BJ (cell line): ENCODE measurements at places on chromosomes 2 and 18.
A peak's percentile ranks its signal among the peaks of the same experiment; 100 is the strongest.

DNA sequence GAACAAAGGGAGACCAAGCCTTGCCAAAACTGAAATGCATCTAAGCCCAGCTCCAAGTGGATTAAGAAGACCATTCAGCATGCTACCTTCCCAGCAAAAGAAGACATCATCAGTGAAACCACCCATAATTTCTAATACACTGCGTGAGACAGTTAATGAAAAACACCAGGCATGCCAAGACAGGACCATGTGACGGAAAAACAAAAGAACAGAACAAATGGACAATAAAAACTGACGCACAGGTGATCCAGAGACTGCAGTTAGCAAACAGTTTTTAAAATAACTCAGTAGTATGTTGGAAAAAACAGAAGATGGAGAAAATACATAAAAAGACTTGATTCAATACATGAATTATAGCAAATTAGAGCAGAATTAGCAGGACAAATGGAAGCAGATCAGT is 15.3 kb downstream of the FAM168B start:
- no peak for DNase-seq

DNA sequence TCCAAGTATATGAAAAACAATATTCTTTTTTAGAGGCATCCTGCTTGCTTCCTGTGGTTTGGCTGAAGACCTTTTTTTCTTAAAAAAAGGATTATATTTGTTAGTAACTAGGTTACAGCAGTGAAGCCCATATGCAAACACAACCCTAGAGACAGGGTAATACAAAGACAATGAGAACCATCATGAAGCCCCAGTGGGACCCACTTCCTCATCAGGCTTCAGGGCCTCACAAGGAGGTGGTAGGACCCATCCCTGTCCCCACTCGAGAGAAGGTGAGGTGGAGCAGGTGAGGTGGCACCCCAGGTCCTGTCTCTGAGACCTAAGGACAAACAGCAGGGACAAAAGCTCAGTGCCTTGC is 80.3 kb downstream of the EDAR start:
- DNase-seq = no peak

DNA sequence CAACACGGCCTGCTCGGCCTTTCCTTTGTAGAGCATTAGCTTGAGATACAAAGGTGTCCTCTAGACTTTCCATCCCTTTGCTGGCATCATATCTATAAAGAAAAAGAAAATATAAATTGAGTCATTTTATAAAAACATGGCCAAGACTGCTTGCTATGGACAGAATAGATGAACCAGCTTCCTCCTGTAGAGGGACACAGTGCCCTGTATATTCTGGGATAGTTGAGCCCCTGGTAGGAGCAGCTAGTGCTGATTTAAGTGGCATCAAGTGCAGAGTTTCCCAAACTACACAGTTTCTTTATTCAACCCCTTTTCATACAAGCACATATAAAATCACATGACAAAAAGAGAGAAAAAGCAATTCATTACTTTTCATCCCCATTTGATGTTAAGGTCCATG is 47.9 kb downstream of the GEMIN6 start:
- DNase-seq = no peak

DNA sequence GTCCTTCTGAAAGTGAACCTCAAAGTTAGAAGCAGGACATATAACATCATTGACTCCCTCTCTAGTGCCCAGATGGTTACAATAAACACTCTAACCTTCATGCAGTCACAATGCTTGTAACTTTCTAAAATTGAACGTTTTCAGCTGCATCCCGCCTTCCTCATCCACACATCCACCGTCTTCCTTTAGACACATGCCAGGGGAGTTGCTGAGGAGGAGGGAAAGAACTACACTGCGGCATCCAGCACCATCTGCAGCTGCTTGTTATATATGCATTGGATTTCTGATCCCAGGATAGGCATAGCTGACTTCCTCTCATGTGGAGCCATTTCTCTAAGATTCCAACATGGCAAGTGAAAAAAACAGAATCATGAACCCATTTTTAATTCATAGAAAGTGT is 96.8 kb downstream of the FBXO15 start:
- DNase-seq = no peak

- DNase-seq = no peak
Measured at GRCh38 chr18:77223221-77223639, 26.4 kb upstream of the GALR1 start.

DNA sequence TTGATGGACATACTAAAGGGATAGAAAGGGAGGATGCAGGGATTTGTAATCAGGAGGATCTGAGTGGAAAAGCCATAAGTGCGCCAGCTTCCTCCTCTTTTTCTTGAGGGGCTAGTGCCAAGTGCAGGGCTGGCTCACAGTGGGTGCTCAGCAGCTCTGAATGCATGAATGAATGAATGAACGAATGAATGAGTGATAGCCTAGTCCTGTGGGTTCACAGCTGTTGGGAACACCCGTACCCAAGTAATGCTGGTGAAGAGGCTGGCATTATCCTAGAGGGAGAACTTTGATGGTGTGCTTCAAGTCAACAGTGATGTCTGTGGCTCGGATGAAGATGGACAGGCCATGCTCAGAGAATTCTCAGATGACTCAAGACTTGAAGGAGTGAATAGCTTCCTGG is 108.8 kb downstream of the KCTD1 start:
- no peak for DNase-seq

DNA sequence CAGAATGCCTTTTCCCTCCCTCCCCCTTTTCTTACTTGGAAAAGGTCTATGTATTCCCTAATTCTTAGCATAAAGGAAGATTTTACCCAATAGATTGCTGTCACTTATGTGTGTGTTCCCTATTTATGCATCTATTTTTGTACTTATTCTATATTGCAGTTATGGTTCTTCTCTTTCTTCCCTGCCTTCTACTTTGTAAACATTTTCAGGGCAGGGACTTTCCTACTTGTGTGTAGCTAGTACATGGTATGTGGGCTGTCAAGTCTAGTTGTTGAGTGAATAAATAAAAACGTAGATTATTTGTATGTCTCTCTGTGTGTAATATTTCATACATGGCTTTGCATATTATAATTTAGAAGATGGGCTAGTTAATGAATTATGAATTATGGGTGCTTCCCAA is 45.3 kb downstream of the PSMD14 start:
- no peak for DNase-seq

GRCh38 chr2:57809230-57809629 is 237.4 kb upstream of the VRK2 start:
- no peak for DNase-seq

DNA sequence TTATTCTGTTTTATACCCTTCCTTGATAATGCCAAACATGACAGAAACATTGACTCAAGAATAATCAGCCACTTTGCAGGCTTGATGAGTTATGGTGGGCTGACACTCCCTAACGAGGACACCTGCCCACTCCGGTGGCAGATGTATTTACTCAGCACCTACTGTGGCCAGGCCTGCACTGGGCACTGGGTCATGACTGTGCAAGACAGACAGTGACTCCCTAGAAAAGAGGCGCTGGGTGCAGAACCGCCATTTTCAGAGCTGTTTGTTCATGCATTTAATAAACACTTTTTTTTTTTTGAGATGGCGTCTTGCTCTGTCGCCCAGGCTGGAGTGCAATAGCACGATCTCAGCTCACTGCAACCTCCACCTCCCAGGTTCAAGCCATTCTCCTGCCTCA is 32.5 kb downstream of the SNED1 start:
- DNase-seq = no peak

DNA sequence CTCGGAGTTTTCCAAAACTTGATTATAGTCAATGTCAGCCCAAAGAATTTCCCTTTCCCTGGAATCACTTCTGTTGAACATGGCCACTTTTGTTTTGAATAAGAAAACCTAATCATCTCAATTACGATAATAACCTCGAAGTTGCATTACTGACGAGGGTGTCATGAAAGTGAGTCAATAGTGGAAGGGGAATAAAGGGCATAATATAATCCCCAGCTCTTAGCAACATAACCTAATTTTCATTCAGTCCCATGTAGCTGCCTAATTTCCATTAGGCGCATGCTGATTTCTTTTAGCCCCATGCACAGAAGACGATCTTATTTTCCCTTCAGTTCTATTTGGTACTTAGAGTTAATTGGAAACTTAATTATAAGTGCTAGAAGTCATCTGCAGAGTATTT is 51.1 kb upstream of the RAPH1 start:
- no peak for DNase-seq

DNA sequence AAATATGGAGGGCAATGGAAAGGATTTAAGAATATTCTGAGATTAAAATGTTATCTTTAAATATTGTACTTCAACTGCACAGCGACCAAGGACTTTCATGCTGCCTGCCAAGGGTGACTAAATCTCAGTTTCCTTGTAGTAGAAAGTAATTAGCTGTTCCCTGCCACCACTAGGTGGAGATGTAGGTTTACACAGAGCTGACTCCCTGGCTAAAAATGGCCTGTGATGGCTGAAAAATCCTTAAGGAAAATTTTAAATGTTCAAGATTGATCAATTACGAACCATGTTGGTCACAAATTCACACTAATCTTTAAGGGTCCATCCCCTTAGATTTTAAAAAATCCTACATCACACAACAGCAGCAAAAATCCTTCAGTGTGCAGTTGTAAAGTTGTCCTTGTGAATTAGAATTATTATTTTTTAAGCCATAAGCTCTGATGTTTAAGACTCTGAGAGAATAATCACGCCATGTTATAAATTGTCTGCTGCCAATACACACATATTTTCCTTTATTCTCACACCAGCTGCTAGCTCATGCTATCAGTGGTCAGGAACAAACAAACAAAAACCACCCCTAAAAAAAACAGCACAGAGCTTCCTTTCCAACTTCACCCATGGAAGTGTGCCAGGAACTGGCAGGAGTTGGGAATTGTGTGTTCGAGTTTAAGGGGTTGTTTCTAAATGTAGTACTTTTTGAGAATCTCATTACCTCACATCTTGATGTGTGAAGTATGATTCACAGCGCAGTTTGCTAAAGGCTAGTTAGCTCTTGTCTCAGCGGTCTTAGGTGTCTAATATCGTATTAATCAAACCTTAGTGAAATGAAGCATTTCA is 399.8 kb downstream of the TMEM182 start:
- no peak for DNase-seq

DNA sequence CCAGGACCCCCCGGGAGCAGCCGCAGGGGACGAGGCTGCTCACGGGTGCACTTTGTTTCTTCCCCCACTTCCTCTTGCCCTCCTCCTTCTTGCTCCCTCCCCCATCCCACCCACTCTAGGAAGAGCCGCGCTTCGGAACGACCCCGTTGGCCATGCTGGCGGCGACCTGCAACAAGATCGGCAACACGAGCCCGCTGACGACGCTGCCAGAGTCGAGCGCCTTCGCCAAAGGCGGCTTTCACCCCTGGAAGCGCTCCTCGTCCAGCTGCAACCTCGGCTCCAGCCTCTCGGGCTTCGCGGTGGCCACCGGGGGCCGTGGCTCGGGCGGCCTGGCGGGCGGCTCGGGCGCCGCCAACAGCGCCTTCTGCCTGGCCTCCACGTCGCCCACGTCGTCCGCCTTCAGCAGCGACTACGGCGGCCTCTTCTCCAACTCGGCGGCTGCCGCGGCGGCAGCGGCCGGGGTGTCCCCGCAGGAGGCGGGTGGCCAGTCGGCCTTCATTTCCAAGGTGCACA is 1.3 kb downstream of the SP9 start:
- DNase-seq = no peak

GRCh38 chr2:29223851-29224692 is 108.9 kb downstream of the CLIP4 start:
- no peak for DNase-seq

DNA sequence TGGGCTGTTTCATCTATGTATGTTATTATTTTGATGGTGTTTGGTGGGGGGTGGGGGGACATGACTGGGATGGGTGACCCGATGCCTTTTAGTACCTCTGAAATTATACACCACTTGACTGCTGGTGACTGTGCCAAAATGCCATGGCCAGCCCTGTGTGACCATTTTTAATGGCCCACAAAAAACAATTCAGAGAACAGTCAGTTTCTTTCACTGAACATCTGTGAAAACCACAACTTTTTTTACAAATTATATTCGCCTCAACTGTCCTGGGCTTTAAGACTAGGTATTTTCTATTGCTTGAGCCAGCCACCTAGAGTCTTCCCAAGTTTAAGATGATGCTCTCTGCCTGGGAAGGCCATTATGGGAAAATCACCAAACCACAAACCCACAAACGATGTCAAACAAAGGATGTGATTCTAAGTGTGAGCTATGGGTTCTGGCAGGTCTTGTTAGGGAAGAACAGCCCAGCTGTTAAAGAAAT is 33.9 kb downstream of the FN1 start:
- peak; percentile 88 for DNase-seq

DNA sequence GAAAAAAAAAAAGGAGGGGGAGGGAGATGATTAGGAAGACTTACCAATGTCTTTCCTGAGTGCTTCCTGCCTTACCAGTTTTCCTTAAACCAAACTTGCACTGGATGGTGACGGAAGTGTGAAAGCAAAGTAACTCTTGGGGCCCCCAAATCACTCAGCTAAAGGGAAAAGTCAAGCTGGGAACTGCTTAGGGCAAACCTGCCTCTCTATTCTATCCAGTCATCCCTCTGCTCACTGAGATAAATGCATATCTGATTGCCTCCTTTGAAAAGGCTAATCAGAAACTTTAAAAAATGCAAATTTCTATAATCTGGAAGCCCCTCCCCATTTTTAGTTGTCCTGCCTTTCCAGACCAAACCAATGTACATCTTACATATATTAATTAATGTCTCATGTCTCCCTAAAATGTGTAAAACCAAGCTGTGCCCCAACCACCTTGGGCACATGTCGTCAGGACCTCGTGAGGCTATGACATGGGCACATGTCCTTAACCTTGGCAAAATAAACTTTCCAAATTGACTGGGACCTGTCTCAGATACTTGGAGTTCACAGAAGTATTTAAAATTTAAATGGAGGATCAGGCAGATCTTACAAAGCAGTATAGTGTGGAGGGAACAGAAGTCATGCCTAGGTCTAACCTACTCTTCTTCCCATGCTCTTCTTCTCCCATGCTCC is 7.2 kb upstream of the CYBRD1 start:
- DNase-seq = no peak

DNA sequence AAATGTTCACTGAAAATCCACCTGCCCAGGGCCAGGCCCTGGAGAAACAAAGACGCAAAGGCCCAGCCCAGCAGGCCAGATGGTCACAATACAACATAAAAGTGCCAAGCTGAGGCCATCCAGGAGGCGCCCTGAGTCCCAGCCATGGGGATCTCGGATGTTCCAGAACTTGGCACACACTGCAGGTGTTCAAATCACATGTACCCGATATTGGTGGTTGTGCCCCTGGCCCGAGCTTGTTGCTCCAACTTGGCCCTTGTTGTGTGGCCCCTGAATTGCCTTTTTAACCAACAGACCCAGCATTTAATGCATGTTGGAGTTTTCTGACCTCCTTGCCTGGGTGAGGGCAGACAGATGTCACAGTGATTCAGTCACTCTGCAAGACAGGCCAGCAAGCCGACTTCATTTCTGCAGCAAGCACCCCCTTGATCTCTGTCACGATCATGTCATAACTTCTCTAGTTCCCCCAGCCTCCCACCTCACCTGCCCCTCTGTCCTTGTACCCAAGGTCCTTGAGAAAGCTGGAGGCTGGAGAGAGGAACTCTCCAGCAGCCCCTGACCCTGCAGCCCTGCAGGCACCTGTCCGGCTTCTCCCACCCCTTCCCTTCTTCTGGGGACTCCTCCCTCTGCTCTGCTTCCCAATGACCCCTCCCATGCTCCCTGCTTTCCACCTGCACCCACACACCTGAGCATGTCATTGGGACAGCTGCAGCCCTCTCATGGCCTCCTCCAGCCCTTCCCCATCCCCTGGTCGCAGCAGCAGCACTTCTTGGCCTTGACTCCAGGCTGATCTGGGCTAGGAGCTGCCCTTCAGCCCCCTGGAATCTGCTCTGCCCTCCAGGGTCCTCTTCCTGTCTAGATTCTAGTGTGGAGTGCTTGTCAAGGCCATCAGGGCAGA is 9.1 kb downstream of the NGEF start:
- no peak for DNase-seq

- DNase-seq = no peak
Measured at GRCh38 chr2:158718196-158718585, 76.9 kb upstream of the DAPL1 start.
